ENCODE measurements at places on chromosomes 2 and 18.

DNA sequence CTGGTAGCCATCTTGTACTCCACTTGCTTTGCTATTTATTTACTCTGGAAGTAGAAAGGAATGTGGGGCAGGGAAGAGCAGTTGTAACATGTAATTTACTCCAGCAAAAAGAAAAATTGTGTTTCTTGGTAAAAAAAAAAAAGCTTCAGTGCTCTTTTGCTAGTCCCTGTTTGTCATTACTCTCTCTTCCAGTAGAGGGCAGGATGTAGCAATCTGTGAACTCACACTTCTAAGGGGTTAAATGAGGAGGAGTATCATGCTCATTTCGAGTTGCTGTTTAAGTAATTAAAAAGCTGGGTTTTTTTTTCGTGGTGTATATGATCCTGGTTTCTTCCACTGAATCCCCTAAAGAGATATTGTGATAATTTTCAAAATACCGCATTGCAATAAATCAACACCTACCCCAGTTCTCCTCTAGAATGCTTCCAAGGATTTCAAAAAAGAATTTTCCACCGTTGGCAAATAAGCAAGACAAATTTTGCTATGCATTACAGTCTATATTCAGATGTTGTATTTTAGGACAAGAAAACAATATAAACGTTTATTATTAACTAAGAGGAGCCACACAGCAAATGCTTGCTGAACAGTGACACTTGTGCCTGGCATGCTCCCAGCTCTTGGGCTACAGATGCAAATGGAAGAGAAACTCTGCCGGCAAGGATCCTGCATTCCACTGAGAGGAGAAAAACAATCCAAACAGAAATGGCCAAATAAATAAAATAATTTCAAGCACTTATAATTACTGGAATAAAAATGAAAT is 261.6 kb downstream of the ASXL3 start:
- DNase-seq, result peak; percentile 16

GRCh38 chr2:209872675-209873074 is 101.0 kb downstream of the UNC80 start:
- no peak for DNase-seq

- DNase-seq, result no peak
These were observed 148.7 kb downstream of the CABLES1 start for GRCh38 chr18:23283916-23284430.

DNA sequence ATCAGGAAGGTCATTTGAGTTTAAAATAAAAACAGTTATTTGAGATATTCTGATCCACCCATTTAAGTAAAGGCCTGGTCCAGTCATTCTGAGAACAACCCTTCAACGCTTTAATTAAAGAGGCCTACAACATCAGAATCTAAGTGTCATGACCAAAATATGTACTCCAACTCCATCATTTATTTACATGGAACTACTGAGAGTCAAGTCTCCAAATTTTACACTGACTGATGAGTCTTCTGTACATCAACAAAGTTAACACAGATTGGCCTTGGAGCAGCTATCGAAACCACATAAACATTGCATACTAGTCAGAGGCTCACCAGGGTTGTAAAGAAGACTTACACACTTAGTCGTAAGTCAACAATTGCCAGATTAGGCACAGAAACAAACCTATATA is 37.1 kb downstream of the PIEZO2 start:
- DNase-seq, result no peak

- no peak for DNase-seq
These were observed 16.9 kb upstream of the CRACDL start for GRCh38 chr2:98952966-98953365.

- DNase-seq, result no peak
These were observed 126.1 kb downstream of the MYCN start for GRCh38 chr2:16066261-16067036.

DNA sequence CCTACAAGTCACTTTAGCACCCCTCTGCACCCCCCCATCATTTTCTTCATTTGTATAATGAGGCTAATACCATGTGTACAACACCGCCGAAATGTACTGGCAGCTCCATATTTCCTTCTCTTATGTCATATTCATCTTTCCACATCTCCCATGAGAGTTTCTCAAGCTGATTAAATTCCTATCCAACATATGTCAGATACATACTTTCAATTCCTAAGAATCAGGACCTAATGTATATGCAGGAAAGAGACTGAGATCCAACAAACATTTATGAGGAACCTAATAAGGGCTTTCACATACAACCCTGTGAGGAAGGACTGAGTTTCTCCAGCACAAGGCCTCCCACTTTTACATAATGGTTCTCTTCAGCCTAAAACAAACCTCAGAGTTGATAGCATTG is 41.9 kb downstream of the PRKD3 start:
- DNase-seq, result no peak

DNA sequence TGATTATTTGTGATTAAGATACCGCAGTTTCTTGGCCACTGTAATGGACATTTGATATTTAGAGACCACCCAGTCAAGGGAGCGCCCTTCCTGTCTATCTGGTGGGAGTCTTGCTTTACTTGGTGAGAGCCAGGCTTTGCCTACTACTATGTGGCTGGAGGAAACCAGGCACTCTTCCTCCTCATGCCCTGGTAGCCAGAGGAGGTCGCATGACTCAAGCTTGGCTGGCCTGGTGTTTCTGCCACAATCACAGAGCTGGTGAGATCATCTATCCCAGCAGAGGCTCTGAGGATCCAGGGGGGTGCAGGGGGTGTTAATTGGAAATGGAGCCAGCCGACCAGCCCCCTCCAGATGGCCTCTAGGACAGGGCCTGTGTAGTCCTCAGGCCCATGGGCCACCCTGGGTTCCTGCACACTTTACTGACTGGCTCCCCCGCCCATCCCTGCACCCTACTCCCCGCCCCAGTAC is 46.8 kb upstream of the BIN1 start:
- no peak for DNase-seq

GRCh38 chr18:70453058-70453775 is 164.4 kb downstream of the SOCS6 start:
- no peak for DNase-seq

DNA sequence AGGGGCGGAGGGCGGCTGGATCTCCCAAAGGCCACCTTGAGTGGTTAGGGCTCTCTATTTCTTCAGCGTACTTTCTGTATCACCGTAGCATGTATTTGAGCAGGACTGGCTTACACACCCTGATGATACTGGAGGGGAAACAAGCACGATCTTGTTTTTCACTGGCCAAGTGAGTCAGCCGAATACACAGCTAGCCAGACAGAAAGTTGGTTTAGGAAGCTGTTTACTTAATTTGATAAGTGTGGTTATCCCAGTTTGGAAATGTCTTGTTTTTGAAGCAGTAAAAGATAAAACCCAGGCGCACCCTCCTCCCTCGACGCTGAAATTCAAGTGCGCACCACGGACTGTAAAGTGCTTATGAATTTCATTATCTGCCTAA is 582 bp downstream of the RIOK3 start:
- DNase-seq, result no peak

- DNase-seq, result no peak
These were observed 77.6 kb downstream of the EDAR start for GRCh38 chr2:108911401-108911800.

DNA sequence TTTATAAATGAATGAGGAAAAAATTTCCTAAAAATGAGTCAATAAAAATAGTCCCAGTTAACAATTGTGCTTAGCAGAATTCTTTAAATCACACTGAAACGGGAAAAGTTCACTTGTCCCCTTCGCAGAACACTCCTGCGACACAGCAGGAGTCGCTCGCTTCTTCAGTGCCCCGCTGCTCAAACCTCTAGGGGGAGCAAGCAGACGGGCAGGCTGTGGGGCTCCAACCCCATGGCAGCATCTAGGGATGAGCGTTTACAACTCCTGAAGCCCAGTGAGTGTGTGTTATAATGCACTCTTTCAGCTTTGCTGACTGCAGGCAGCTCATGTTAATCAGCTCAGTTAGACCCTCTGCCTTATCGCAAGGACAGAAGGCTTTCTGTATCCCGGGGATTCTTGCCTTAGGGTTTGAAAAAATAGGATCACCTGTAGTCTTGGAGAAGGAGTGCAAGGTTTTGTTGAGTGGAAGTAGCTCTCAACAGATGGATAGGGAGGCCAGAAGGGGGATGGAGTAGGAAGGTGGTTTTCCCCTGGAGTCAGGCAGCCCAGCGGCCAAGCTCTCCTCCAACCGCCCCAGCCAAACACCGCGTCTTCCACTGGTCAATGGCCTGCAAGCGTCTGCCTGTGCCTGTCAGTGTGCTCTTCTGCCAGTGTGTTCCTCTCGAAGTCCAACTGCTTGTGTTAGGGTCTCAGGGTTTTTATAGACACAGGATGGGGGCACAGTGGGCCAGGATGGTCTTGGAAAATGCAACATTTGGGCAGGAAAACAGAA is 1977.7 kb upstream of the LRRTM1 start:
- no peak for DNase-seq

Measured in HuH-7.5 (cell line).